ENCODE measurements at places on chromosomes 7 and 10.

- DNase-seq, result no peak
Observed at GRCh38 chr10:12484002-12484918, 134.9 kb downstream of the CAMK1D start.

DNA sequence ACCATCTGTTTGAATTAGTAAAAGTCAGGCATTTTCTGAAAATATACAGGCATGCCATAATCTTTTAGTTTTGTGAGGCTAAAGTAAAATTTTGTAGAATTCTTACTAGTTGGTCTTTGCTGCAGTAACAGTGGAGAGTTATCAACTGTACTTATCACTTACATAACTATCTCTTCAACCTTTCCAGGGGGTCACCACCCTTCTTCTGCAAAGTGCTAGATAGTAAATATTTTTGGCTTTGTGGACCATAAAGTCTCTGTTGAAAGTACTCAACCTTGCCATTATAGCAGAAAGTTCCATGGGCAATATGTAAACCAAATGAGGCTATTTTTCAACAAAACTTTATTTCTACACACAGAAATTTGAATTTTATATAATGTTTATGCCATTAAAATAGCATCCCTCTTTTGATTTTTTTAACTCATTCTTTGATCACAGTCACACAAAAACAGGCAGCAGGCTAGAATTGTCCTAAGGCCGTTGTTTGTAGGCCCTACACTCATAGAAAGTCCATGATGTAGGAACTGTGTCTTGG, 59.5 kb upstream of the KLF6 start:
- DNase-seq, result no peak

DNA sequence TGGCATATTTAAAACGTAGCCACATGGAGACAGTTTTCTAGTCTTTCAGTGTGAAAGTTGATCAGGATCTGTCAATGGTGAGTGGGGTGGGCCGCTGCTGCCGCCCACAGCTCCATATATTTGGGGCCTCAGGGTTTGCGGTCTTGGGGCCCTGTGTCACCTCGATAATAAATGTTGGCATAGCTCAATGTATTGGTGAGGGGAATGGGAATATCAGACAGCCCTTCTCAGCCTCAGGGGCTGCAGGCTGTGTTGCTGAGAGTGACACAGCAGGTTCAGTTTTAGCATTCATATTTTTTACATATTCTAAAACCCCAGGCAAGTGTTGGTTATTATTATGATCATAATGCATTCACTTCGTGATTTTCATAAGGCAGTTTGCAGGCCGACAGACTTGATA, 5.3 kb downstream of the CDH23 start:
- no peak for DNase-seq

DNA sequence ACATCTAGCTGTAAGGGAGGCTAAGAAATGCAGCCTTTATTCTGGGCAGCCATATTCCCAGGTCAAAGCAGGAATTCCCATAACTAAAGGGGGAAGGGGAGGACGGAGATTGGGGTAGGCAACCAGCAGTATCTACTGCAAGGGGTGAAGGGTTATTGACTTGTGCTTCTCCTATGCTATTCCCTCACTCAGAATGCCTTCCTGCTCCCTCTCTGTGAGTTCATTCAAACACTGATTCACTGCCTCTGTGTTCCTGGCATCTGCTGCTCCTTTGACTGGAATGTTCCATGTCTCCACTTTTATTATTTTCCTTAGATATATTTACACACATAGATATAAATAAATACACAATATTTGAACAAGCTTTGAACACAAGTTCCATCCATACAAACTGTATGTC, 11.1 kb downstream of the HTR7 start:
- no peak for DNase-seq

DNA sequence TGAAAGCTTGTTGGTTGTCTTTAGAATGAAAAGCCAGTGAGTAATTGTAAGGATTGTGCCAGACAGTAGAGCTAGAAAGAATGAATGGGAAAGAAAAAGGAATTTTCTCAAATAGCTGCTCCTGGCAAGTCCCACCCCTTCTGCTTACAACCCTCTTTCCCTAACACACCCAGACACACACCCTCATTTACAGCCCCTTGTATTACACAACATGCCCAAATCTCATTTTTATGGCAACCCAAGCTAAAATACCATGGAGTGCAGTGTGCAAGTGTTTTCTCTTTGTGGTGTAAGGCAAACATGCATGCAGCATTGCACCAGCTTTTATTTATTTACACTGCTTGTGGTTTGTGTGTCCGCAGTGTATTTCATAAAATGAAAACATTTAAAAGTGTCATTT, 1.5 kb downstream of the PRKAR2B start:
- DNase-seq, result no peak

DNA sequence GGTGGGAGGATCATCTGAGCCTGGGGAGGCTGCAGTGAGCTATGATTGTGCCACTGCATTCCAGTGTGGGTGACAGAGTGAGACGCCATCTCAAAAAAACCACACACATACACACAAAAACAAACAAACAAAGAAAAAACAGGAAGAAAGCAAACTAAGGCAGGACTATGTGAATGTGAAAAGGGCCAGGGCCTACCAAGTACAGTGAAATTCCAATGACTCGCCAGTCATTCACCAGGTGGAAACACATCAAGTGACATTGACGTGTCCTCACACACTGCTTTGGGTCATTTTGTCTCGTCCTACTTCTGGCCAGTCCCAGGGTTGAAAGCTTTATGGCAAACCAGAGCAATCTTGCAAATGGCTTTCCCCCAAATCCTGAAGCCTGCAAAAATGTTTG, 79.9 kb downstream of the HIP1 start:
- DNase-seq, result no peak
